Effector memory CD8-positive, alpha-beta T cell (primary cell): ENCODE measurements at places on chromosomes 12 and 14.

- DNase-seq = no peak
Measured at GRCh38 chr12:21773263-21773741, 1.2 kb downstream of the KCNJ8 start.

DNA sequence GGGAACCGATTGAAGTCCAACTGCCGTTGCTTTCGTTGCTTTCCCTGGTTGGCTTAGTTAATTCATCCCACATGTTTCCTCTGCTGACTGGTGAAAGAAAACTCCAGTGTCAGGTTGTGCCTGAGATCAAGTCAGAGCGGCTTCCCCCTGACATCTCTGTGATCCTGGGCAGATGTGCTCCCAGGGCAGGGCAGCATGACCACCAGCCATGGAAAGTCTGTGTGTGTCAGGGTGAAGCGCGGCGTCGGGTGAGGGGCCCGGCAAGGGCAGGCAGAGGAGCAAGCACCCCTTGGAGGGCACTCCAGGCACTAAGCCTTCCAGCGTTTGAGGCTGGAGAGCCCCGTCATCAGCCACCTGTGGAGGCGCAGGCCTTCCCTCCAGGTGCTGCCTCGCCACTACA is 54.5 kb upstream of the IGF1 start:
- no peak for DNase-seq

DNA sequence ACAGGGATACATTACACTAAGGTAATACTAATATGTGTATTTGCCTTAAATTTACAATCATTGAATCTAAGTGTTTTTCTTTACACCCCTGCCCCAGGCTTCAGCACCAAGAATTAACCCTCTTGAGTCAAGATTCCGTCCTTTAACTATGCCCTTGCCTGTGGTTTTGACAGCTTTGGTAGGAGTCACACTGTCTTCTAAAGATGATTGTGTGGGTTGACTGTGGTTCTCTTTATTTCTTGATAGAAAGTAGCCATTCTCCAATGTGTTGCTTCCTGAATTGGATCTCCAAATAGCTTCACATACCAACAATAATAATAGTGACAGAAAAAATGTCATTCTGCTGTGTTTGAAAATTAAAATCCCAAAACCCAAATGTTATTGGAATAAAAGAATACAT is 3.6 kb downstream of the CLEC7A start:
- DNase-seq = no peak

GRCh38 chr12:1594006-1594260 is 448 bp downstream of the FBXL14 start:
- no peak for DNase-seq

GRCh38 chr12:126847005-126847629 is 1419.9 kb upstream of the TMEM132C start:
- DNase-seq = no peak

GRCh38 chr12:98911396-98911795 is 266.3 kb downstream of the APAF1 start:
- no peak for DNase-seq

- DNase-seq = no peak
Measured at GRCh38 chr14:72513965-72514659, 379.8 kb downstream of the DPF3 start.

GRCh38 chr14:58637040-58637390 is 747 bp upstream of the DACT1 start:
- no peak for DNase-seq

- DNase-seq = no peak
Measured at GRCh38 chr12:122304924-122305323, 38.6 kb upstream of the VPS33A start.

- no peak for DNase-seq
Measured at GRCh38 chr14:100741966-100742365, 15.3 kb downstream of the DLK1 start.

DNA sequence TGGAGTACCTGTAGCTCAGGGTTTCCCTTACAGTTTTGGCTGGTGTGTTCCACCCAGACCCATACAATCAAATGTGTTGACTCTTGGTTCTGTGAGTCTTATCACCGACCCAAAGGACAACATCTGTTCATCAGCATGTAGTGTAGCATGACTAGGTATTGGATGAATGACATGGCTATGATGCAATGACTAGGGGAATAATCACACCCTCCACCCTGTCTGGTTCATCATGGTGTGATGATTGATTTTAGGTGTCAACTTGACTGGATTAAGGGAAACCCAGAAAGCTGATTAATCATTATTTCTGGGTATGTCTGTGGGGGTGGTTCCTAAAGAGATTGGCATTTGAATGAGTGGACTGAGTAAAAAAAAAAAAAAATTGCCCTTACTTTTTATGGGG is 311.3 kb downstream of the DPF3 start:
- DNase-seq = no peak

GRCh38 chr12:128910629-128911028 is 57.4 kb downstream of the GLT1D1 start:
- no peak for DNase-seq

DNA sequence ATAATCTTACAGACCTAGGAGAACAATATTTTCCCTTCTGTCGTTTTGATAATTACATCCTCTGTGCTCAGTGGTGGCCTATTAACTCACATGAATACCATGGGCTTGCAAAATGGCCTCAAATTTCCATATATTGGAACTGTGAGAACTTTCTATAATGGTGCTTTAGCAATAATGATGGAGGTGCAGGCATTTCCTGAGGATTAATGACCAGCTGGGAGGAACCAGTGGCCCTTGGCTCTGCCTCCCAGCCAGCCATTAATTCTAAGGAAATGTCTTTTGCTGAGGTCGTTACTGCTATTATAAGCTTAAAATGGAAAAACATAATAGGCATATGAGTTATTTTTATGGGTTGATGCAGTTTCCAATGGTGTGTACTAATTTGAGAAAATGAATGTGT is 33.6 kb downstream of the HMGA2 start:
- no peak for DNase-seq

- no peak for DNase-seq
Measured at GRCh38 chr12:54683398-54683797, 35.2 kb upstream of the DCD start.
